ENCODE measurements at places on chromosomes 13 and 19.

DNA sequence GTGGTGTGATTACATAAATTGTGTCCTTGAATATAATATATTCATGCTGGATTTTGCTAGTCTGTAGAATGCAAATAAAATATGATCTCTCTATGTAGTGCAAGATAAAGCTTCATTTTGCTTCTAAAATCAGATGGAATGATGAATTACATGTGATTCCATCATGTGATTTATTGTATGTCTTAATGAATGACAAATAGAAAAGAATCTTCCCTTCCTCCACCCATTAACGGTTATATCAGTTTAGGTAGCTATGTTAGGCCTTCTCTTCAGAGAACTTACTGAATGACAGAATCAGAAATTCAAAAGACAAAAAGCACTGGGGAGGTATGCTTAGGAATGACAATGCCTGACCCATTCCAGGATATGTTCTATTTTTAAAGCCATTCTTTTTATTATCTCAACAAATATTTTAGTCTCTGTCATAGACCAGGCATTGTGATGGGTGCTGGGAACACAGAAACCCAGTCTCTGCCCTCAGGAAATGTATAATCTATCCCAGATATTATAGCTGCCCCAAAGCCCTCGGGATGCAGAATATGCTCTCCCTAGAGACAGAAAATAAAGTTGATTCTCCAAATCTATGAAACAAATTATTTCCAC, 90.6 kb downstream of the TEX26 start:
- DNase-seq, result no peak

- no peak for DNase-seq
These were observed 3.7 kb downstream of the TEX29 start for GRCh38 chr13:111323950-111324651.

GRCh38 chr19:38915329-38916321, 3.6 kb upstream of the CCER2 start:
- no peak for DNase-seq

DNA sequence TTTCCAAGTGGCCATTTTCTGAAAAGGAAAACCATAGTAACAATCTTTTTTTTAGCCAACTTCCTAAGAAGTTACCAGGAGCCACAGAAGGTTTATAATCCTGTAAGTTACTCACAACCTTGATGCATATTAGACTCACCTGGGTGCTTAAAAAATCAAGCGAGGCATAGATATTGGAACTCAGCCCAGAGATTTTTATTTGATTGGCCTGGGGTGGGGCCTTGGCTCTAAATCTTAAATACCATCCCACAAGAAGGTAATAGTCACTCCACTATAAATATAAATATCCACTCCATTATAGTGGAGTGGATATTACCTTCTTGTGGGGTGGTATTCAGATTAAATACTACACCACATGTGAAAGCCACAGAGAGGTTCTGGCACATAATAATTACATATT, 429.6 kb downstream of the RFC3 start:
- no peak for DNase-seq

DNA sequence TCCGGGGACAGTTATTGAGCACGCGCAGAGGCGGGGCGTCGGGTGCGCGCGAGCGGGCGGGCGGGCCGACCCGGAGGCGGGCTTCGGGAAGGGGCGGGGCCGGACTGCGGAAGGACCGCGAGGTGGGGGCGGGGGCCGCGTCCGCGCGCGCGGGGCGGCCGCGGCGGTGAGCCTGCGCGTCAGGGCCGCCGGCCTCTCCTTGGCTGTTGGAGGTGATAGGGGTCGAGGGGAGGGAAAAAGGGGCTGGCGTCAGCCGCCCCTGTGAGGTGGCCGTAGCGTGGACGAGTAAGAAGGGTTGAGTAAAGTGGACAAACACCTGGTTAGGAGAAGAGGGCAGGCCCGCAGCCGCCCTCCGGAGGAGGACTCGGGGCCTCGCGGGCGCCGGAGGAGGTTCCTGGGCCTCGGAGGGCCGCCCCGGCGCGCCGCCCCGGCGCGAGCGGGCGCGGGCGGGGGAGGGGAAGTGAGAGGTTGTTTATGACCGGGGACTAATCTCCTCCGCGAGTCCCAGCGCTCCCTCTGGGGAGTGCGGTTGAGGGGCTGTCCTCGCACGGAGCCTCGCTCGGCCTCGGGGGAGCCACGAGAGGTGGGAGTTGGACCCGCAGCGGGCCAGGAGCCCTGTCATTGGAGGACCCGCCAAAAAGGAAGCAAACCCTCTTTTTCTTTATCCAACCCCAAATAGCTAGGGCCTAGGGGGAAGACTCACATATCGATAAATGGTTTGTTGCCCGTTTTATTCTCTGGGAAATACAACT, 547 bp upstream of the INTS6 start:
- no peak for DNase-seq

- DNase-seq, result no peak
These were observed 15.4 kb downstream of the TMEM255B start for GRCh38 chr13:113774177-113775107.

GRCh38 chr13:31011901-31012654, 79.6 kb downstream of the TEX26 start:
- no peak for DNase-seq

DNA sequence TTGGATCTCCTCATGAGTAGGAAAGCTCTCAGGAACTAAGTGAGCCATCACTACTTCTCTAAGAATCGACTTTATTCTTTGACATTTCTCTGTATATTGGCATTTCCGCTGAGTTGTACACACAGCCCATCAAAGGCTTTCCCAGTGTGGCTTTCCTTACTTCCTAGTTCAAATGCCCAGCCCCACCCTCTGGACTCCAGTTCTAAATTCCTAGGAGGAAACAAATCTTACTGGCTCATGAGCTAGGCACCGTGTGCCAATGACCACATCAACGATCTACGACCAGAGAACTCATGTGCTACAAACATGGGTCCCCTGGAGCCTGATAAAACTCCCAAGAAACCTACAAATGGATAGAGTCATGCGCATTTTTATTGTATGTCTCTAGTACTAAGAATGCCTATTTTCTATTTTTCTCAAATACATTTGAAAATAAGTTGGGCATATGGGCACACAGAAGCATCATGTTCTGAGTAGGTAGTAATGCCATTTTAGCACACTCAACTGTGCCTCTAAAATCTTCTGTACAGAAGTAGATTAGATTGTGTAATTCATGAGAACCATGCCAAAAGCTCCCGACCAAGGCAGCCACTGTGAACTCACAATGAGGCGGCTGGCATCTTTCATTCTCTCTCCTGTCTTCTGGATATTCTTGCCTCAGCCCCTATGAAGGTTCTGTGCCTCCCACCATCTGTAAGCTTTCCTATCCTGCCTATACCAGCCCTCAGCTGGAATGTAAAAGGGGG, 10.5 kb upstream of the RAP2A start:
- no peak for DNase-seq

DNA sequence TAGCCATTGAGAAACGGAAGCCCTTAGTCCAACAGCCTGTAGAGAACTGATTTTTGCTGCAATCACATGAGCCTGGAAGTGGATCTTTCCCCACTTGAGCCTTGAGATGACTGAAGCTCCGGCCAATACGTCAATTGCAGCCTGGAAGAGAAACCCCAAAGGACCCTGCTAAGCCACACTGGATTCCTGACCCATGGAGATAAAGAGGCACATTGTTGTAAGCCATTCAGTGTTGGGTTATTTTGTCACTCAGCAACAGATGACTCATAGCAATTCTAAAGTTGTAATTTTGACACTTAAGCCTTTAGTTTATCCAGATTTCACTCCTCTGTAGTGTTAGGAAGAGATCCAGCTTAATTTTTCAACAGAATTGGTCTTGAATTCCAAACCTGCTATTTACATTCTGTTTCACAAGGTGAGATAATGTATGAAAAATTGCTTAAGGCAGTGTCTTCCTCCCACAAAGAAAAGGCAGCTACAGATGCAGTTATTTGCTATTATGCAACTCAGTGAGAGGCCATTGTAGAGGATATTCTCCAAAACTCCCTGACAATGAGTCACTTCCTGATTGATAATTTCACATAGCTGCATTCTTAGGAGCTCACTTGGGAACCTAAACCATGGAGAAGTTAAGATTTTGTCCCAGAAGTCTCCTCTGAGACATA, 59.4 kb upstream of the TSHZ3 start:
- peak; percentile 42 for DNase-seq

DNA sequence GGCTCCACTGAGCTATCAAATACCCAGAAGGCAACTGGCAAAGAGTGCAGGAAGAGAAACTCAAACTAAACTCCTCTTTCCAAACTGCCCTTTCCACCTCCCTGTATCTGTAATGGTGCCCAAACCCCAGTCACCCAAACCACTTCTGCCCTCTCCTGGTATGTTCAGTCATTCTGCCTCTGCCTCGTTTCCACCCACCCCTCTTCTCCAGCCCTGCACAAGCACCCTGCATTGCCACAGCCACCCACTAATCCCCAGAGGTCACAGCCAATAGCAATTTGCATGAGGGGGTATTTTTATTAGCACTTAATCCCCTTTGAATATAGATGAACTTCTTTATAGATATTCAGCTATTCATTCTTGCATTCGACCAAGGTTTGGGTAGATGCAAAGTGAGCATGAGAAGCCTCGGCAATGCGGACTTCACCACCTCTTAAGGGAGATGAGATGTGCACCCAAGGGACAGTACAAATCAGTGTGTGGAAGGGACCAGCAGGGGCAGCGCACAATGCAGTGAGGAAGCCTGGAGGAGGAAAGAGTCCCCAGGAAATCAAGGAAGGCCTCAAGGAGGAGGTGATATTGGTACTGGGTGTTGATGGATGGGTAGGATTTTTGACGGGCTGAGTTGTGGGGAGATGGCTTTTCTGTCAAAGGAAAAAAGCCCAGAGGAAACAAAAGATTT, 12.4 kb downstream of the TMEM272 start:
- no peak for DNase-seq

GRCh38 chr19:4639531-4640246, 373 bp downstream of the TNFAIP8L1 start:
- DNase-seq, result peak; percentile 23

- DNase-seq, result peak; percentile 24
These were observed at the start of gene DOCK9 for GRCh38 chr13:98977568-98978265. DOCK9 (minus strand) TSS chr13:98978064; CDS start chr13:98977909, 155 bp downstream.

DNA sequence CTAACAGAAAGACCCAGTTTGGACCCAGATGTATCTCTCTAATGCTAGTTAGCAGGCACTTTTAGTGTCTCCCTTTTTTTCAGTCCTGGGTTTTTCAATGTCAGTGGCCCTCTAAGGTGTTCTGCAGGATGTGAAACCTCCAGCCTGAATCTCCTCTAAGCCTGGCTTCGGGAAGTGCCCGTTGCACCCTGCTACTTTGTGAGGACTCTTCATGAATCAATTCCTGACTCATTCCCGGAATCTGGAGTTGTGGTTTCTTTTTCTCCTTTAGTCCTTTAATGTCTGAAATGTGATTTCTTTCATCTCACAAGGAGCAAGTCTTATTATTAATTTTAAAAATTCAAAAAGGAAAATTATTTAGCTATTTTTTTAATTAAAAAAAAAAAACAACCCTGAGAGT, 116.0 kb downstream of the ZNF536 start:
- DNase-seq, result no peak

DNA sequence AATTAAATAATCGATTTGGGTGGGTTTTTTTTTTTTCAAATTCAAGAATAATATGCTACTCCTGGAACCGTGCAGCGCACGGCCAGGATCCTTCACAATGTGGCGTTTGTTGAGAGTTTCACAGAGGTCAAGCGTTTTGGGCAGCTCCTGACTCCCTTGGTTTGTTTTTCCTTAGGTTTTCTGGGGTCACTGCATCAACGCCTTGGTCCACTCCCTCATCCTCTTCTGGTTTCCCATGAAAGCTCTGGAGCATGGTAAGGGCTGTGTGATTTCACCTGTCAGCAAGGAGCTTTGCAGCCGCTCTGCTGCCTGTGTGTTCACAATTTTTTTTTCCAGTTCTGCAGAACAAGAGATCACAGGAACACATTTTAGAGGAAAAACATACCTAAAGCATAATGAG, 212.4 kb downstream of the SHISA2 start:
- no peak for DNase-seq

DNA sequence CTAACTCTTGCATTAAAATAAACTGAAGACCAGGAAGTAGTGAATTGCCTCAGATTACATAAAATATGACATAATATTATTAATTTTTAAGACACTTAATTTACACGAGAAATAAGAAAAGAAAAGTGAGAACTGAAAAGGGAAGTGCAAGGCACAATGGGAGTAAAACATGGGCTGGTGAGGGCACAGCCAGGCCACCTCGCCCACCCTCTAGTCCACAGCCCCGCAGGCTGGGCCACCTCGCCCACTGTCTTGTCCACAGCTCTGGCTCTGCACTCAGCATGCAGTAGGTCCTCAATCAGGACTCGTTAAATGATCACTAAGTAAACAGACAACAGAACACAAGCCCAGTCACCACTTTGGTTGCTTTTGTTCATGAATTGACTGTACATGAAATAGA, 67.8 kb upstream of the ARHGEF7 start:
- no peak for DNase-seq

DNA sequence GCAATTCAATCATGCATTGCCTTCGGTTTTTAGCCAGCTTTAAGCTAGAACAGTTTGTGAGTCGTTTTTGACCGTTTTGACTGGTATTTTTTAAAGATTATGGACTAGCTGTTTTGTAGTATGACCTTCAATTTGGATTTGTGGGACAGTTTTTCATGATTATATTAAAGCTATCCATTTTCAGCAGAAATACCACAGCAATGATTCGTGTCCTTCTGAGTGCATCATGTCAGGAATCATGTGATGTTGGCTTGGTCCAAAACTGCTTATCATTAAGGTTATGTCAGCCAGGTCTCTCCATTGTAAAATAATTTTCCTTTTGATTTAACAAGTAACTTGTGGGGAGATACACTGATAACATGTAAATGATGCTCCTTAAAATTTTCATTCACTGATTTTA, 229.0 kb downstream of the POSTN start:
- DNase-seq, result no peak

DNA sequence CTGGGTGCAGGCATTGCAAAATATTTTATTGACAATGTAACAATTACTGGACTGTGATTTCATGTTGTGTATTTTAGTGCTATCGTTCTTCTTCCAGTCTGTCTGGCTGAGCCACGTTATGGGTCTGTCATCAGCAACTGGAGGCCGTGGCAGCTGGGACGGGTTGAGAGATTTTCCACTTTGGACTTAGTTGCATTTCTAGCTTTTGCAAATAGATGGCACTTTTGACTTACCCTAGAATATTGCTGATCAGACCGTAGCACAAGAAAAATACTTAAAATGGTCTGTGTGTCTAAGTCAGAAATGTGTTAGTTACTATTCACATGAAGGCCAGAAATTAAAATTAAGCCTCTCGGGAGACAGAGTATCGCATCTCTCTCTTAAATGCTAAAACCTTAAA, 211.1 kb downstream of the TEX29 start:
- DNase-seq, result no peak

DNA sequence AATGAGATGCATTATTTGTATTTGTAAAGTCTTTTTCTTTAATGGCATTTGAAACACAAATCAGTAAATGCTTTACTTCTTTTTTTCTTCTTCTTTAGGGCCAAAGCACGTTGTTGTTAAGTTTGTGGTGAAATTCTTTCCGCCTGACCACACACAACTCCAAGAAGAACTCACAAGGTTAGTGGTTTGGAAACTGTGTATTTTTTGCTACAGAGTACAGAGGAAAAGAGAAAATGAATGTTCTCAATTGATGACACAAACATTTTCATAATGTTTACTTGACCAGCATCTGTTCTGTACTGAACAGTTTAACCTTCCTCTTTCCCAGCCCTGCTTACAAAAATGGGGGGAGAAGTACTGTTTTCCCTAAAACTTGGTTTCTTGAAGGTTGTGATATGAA, 190.9 kb upstream of the RNF113B start:
- DNase-seq, result no peak

All from trophoblast cell (in vitro differentiated cells and primary cell).